ENCODE measurements at places on chromosomes 6 and 20. TPM values are rescaled to one million over a fixed set of nuclear protein-coding genes. Genes with fewer than 3 reads are reported as not detected.

GRCh38 chr20:25486377-25486776 is 78.9 kb downstream of the GINS1 start:
- H3K4me1 ChIP-seq = no peaks in the 10 kb centered on the region
- H3K4me3 ChIP-seq = no peak overlapping the region
- H3K27me3 ChIP-seq = no peaks in the 10 kb centered on the region
- no peak for DNase-seq
- no peak overlapping the region for H3K27ac ChIP-seq
- peaks cover 68% of the 10 kb centered on the region for H3K36me3 ChIP-seq

Gene TP53TG5
- not detected for total RNA-seq

Gene TRMT6
- total RNA-seq = 37.8 TPM

DNA sequence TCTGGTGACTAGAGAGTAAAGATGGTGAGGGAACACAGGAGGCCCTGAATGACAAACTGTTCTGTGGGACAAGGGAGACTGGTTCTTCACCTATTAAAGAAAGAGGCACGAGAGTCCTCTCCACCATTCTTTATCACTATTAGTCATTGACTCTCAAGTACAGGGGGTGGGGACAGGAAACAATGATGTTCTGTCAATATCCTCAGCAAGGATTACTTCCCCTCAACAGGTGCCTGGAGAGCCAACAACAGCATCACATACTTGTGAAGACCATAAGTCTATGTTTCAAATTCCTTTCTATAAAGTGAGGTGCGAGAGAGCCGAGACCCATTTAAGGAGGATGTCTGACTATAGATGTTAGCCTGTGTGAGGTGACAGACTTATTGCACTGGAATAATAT is 72.4 kb upstream of the TBC1D7 start:
- H3K4me1 ChIP-seq = peaks cover 7% of the 10 kb centered on the region

GRCh38 chr6:63066055-63066704 is 145.1 kb upstream of the FKBP1C start:
- H3K36me3 ChIP-seq = no peaks in the 10 kb centered on the region
- H3K4me1 ChIP-seq = no peaks in the 10 kb centered on the region
- no peak overlapping the region for H3K4me3 ChIP-seq
- no peak overlapping the region for H3K27ac ChIP-seq
- DNase-seq = no peak

DNA sequence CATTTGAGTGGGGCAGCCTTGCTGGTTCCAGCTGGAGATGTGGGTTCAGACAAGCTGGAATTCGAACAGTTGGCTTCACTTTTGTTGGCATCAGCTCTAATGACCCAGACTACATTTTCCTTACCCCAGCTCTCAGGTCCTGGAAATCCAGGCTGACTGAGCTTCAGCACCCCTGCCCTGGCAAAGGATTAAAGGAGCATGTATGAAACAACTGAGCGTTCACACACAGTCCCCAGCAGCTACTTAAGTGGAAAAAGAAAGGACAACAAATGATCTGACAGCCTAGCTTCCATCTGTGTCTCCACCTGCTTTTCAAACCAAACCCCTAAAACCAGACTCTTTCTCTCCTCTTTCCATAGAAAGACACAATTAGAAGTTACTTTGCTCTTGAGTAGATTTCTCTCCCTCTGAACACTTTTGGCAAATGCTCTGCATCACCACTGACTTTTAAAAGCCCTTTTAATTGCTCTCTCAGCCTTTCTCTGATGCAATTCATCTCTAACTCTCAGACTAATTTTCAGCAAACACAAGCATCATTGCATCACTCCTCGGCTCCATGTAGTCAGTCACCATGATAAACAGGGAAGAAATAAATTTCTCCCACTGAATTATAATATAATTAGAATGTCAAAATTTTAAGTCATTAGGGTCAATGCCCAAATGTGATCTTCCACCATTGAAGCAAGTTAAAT is 28.1 kb downstream of the ROS1 start:
- H3K36me3 ChIP-seq = no peaks in the 10 kb centered on the region
- H3K4me1 ChIP-seq = no peaks in the 10 kb centered on the region
- H3K27me3 ChIP-seq = no peaks in the 10 kb centered on the region
- H3K27ac ChIP-seq = no peak overlapping the region
- no peak for DNase-seq
